ENCODE measurements at places on chromosomes 7 and 10.
A peak's percentile ranks its signal among the peaks of the same experiment; 100 is the strongest.

- DNase-seq: no peak
Measured at GRCh38 chr7:71348821-71349681, 217.1 kb downstream of the GALNT17 start.

- no peak for DNase-seq
Measured at GRCh38 chr10:37566332-37566731, 291.1 kb downstream of the ZNF248 start.

DNA sequence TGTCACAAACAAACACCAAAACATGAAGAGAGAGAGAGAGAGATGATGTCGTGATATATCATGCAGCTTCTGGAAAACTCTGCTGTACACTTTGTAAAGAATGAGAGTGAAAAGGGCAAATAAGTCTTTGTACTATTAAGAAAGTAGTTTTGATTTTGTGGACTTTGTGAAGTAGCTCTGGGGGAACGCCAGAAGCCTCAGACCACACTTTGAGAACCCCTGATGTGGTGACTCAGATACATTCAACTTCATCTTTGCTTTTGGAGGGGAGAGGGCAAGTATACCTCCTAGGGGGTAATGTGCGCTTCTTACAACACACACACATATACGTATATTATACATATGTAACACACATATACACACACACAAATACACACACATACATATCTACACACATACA is 84.3 kb downstream of the GALNT17 start:
- no peak for DNase-seq

DNA sequence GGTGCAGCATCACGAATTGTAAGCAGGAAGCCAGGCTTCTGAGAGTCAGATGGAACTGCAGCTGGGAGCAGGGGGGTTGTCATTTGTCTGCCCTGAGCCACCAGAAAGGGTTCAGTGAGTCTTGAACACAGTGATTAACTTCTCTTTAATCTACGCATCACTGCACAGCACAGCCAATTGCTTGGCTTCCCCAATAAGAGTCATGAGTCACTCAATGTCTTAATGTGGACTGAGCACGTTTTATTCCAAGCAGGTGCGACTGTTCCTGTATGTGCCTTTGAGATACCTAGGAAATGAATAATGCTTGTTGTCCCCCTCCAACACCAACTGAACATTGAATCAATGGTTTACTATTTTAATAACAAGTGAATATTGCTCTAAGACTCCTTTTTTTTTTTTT is 26.0 kb upstream of the PLEKHA1 start:
- no peak for DNase-seq

DNA sequence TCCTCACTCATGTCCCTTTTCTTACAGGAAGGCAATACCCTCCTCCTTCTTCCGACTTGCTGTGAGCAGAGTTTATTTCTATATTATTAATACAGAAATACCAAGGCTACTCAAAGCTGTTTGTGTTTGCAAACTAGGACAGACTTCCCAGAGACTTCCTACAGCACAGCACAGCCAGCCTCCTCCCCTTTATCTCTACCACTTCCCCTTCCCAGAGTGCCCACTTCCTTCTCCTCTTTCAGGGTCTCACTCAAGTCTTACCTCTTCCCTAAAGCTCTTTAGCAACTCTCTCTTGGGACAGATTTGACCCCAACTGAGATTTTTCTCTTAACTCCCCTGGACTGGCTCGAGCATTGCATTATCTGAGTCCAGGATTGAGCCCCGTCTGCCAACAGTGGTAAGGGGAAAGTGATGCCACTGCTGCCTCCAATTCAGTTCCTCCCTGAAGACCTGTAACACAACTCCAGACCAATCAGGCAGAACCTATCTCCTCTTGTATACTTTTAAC is 5.5 kb upstream of the LRGUK start:
- DNase-seq: no peak

GRCh38 chr10:3902054-3902808 is 117.2 kb upstream of the KLF6 start:
- DNase-seq: peak; percentile 61

DNA sequence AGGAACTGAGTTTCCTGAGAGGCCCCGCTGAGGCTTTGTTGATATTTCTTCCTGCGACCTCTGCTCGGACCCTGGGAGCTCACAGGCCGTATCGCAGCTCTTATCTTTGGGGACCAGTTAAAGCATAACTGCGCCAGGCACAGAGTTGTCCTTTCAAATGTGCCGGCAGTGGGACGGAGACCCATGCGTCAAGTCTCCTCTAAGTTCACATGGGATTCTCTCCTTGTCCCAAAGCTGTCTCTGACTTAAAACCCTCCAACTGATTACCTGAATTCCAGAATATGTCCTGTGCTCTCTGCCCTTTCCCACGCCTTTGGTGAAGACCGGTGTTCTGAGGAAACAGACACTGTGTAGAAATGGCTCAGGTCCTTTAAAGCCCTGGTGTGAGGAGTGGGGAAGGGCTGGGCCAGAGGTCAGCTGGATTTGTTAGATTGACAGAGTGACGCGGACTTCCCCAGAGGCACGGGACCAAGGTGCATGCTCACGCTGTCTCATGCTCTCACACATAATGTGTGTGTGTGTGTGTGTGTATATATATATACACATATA is 169.8 kb downstream of the EGFR start:
- no peak for DNase-seq

GRCh38 chr7:50812841-50813475 is 30.3 kb upstream of the GRB10 start:
- DNase-seq: peak; percentile 66

- DNase-seq: no peak
Measured at GRCh38 chr7:36802459-36803135, 78.3 kb upstream of the AOAH start.

DNA sequence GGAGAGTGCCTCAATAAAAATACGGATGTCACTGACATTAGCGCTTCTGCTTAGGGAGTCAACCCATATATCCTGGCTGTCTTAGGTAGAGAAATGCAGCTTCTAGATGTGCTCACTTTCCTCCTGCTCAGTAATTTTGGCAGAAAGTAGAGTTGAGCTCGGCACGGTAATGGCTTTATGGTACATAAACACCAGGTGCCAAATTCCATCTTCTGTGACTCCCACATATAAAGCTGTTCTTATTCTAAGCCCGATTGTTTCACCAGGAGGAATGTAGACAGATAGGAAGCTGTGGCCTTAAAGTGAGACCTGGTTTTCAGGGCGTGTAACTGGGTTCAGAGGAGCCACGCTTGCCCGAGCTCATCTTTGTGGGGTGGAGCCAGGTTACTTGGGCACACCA is 143.7 kb downstream of the CREB5 start:
- no peak for DNase-seq

DNA sequence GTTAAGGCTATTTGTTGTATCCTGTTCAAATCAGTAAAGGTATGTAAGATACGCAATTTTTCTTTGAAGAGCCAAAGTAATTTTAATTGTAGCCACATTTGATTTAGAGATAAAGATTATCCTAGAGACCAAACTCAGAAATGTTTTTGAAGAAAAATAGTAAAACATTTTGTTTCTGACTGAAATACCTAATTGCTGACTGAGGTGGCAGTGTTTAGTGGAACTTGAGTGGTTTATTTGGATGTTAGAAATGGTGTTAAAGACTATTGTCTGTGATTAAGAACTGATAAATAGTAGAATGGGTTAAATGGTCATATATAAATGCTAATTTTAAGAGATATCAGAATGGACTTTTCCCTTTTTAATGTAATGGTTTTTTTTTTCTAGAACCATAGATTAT is 15.3 kb downstream of the EDRF1 start:
- no peak for DNase-seq

DNA sequence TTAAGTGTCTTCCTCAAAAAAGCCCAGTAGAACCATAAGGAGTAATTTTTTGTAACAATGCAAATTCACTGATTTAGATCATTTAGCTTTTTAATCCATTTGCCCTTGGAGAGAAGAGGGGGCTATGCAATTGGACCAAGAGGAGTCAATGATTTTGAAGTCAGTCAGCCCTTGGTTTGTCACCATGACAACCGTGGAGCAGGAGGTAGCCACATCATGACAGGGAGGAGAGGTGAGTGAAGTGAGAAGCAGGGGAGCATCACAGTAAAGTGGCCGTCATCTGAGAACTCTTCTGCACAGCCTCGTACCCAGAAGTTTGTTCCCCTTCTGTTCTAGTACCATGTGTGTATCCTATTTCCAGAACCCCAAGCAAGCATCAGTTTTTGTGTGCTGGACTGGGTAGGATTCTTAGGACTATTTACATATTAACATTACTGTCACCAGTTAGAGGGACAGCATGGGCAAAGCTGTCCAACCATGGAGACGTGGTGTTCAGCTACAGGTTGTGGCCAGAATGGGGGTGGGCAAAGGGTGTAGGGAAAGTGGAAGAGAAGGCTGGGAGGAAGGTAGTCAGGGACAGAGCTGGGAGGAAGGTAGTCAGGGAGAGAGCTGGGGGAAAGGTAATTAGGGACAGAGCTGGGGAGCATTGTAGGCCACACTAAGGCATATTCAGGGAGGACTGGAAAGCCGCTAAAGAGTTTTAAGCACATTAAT is 13.1 kb downstream of the UBE3C start:
- no peak for DNase-seq

GRCh38 chr7:135527025-135527424 is 17.1 kb upstream of the CNOT4 start:
- no peak for DNase-seq

DNA sequence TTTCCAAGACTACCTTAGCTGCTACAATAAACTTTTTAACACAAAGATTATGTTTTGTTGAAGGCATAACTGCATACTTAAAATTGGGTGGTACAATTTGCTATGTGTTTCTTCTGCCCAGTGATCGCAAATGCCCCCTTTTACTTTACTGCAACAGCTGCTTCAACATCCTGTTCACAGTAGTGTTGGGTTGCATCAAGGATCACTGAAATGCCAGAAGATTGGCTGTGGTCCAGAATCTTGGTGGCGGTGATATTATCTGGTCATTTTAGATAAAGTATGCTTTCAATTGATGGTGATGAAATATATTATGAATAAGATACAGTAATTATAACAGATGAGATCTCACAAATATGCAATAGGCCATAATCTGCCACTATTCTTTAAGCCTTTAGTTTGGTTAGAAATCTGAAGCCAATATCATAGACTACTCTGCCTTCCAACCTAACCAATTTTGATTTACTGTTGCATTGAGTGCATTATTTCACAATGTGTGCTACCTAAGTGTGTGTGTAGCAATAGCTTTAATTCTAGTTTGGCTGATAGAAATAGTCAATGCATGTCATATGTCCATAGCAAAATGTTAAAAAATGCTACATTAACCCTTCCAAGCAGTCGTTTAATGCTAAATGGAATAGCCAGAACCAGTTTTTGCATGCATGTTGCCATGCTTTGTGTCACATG is 29.8 kb upstream of the ING3 start:
- no peak for DNase-seq

DNA sequence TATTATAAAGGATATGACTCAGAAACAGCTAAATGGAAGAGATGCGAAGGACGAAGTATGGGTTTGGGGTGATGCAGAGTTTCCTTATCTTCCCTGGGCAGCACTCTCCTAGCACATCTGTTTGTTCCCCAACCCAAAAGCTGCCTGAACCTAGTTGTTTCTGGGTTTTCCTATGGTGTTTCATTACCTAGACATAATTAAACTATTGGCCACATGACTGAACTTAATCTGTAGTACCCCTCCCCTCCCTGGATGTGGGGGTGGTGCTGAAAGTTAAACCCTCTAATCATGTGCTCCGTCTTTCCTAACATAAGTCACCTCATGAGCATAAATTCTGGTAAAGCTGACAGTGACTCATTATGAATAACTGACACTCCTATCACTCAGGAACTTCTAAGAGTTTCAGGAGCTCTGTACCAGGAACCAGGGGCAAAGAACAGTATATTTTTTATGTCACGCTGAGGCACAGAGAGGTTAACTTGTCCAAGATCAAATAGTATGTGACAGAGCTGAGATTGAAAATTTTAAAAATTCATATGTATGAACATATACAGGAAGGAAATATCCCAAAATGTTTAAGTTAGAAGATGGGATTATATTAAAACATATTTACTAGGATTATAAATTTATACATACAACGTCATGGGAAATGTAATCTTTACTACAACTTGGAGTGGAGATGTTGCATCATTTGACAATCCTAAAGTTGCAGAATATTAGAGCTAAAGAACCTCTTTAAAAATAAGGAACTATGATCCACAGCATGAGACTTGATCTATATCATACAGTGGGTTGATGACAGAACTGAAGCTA is 4.8 kb downstream of the STRIP2 start:
- peak; percentile 72 for DNase-seq

GRCh38 chr7:5591278-5591874 is 167.7 kb upstream of the TNRC18 start:
- DNase-seq: peak; percentile 84

DNA sequence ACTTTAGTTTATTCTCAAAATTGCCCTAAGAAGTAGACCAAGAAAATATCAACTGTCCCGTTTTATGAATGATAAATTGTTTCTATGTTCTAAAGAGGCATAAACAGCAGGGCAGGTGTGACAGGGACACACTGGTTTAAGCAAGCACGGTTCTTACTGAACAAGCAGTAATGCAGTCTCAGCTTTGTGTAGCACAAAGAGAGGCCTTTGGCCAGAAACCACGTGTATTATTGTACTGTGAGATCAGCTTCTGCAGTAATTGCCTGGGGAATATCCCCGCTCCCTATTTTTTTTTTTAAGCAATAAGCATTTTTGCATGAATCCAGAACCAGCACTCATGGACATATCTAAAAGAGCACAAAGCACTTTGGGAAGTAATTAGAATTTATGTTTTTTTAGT is 255.4 kb downstream of the WDR11 start:
- DNase-seq: no peak

- peak; percentile 55 for DNase-seq
Measured at GRCh38 chr7:116691664-116692063, 19.7 kb downstream of the MET start.

GRCh38 chr10:5498791-5499492 is 428 bp downstream of the CALML5 start:
- no peak for DNase-seq

DNA sequence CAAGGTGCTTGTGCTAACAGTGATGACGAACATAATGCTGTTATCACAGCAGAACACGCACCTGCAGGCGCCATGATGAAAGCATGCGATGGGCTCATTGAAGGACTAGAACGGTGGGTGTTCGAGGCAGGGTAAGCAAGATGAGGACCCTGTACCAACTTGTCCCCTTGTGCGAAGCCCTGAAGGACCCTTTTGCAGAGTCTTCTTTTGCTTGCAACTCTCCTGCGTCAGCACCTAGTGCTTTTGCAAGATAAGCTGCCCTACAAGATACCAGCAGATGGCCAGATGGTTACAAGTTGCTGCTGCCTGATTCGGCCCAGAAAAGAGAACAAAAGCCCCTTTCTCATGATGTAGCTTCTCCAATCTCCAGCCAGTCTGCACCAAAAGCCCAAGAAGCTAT is 4.2 kb upstream of the IL15RA start:
- DNase-seq: no peak

Data from fibroblast of skin of right biceps (primary cell).